Cardiac atrium fibroblast (primary cell): ENCODE measurements at places on chromosomes 4 and X. TPM values are rescaled to one million over a fixed set of nuclear protein-coding genes. Genes with fewer than 3 reads are reported as not detected.

Gene CTPS2
- total RNA-seq = 2.7 and 4.5 TPM in 2 replicates

Gene TMEM31
- total RNA-seq = 2.8 TPM in 1 of 2 replicates, not detected in the other

Gene AKAP4
- total RNA-seq = not detected in 2 replicates

Gene TEC
- total RNA-seq = 0.16 TPM in 1 of 2 replicates, not detected in the other
